ENCODE measurements at places on chromosomes 2 and 18.

DNA sequence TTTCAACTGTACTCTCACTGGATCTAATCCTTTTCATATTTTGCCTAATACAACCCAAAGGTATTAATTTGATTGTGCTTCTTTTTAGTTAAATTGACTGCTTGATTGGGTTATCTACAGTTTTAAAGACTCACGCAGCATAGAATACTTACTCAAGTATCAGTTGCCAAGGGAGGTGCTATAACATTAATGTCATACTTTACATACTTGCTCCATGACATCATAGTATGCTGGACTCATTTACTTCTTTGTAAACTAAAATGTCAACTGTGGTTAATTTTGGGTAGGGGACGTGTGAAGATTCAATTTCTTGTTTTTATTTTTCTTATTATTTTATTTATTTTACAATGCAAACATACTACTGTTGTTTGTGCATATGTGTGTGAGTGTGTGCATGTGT is 716.2 kb upstream of the VRK2 start:
- no peak for DNase-seq

DNA sequence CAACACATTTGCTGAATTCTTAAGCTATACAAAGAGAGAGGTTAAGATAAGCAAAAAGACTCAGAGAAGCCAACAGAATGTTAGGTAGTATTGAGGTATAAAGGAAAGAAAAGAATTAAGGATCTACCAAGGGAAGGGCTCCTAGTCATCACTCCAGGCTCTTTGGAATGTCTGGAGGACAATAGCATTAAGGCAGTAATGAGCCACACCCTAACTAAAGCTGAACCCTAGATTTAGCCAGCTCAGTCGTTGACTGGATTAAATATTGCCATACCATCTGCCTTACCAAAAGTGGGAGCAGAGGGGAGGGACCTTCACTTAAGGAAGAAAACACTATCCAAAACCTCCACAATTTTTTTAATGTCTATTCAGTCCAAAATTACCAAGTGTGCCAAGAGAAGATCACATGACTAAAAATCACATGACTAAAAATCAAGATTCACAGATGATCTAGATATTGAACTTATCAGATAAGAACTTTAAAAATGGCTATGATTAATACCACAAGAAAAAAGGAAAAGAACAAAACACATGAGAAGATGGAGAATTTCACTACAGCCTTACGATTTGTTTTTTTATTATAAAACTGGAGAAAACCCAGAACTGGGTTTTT is 59.7 kb downstream of the EXOC6B start:
- no peak for DNase-seq

GRCh38 chr2:19073522-19073921 is 284.9 kb downstream of the OSR1 start:
- DNase-seq, result no peak

DNA sequence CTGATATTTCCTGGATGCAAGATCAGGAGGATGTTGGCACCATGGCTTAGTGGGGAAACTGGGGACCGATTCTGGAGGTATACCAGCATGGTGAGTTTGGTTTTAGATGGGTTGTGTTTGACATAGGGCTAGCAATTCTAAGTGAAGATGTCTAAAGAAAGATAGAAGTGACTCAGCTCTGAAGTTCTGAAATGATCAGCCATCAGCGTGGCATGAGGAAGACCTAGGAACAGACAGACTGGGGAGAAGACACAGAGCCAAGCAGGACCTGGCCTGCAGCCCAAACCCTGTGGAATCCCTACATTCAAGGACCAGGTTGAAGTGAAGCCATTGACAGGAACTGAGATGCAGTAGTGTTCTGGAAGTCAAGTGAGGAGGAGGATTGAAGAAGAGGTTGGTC is 39.8 kb downstream of the HRH4 start:
- DNase-seq, result peak; percentile 34

DNA sequence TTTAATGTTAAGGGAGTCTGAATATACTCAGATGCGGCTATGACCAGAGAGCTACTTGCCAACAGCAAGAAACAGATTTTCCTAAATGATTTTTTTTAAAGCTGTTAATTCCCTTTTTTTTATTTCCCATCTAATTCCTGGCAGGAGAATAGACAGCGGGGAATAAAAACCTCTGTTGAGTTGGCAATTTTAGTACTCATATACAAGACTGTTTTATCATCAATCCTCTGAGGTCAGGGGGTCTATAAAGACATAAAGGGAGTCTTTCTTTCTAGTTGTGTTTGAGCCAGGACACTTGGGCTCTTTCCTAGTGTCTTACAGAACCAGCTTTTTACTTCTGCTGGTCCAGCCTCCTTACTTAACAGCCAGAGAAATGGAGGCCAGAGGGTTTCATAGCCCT is 29.4 kb downstream of the MAIP1 start:
- DNase-seq, result no peak

DNA sequence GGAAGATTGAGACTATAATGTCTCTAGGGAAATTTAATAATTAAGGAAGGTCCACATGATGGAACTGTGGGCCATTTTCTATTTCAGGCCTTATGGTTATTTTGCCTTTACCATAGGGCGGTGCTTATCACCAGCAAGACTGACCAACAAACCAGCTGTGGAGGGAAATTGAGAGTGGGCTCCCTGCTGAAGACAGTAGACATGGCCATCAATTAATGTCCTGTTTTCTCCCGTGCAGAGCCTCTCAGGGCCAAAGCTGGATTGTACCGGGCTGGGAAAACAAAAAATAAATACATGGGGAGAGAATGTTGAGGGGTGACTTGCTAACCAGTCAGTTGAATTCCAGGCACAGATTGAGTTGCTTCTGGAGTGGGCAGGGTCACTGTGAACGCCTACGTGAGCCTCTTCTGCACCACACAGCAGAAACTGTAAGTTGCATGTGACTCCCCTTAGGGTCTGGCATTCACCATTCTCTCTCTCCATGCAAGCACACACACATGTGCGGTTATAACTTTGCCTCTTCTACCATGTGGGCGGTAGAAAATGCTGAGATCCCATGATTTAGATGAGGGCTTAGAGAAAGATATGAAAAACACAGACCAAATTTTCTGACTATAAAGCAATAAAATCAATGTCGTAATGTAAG is 128.5 kb downstream of the COPS8 start:
- DNase-seq, result no peak

DNA sequence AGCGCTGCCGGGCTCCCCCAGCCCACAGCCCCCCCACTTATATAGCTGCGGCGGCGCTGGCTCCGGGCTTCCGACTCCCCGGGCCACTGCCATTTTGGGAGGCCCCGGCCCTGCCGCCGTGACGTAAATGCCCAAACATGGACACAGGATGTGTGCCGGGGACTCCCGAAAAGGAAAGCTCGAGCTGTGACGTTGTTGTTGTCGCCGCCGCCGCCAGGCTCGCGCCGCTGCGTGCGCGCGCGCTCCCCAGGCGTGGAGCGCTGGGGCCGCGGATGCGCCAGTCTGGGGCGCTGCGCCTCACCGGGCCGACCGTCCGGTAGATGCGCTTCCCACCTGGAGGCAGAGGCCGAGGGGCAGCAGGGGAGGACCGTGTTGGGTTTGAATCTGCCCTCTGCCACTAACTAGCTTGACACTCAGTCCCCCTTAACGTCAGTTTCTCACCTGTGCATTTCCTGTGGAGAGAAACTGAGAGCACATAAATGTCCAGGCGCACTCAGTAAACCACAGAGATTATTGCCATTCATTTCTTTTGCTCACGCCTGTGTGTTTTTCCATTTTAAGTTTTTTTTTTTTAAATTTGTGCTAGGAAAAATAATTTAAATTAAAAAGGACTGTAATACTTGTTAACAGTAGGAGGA is at the start of gene EGR4:
TSS of gene EGR4 (minus strand) at position 15 of the 638 bp plus-strand sequence. CDS start 231 bp downstream, outside the sequence.
- peak; percentile 94 for DNase-seq

DNA sequence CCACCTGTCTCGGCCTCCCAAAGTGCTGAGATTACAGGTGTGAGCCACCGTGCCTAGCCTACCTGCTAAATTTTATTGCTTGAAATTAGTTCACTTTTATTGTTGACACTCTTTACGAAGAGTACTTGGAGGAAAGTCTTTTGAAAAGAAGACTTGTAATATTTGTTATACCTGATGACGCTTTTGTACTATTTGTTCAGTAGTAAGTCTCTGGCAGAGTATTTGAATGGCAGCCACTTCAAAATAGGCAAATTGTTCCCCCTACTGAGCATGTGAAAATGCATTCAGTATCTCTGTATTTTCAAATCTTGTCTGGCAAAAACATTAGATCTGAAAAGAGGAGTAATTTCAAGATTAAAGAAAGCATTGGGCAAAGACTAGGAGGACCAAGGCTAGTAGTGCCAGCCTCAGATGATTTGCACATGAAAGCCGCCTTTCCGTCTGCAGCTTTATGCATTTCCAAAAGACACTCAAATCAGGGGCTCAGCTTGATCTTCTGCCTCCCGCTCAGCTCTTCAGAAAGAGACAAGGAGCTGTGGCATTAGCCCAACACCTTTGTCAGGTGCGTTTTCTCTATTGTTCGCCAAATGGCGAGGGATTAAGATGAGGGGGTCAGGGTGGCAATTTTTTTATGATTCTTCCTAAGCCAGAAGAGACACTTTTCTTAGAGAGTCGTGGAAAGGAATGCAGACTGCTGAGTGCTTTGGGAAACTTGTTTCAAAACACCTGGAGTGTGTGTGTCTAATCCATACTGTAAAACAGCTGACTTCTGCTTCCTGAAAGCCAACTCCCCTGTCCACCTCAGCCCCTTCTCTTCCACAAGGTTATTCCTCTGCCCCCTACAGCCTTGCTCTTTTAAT is 18.8 kb upstream of the FOXI3 start:
- no peak for DNase-seq

DNA sequence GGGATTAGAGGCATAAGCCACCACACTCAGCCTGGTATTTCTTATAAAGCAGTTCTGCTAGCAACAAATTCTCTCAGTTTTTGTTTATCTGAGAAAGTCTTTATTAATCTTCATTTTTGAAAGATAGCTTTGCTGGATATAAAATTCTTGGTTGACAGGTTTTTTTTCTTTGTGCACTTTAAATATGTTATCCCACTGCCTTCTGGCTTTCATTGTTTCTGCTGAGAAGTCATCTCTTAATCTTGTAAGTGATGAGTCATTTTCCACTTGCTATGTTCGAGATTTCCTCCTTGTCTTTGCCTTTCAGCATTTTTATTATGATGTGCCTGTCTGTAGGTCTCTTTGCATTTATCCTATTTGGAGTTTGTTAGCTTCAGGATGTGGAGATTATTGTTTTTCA is 5.9 kb upstream of the ELAC1 start:
- no peak for DNase-seq

DNA sequence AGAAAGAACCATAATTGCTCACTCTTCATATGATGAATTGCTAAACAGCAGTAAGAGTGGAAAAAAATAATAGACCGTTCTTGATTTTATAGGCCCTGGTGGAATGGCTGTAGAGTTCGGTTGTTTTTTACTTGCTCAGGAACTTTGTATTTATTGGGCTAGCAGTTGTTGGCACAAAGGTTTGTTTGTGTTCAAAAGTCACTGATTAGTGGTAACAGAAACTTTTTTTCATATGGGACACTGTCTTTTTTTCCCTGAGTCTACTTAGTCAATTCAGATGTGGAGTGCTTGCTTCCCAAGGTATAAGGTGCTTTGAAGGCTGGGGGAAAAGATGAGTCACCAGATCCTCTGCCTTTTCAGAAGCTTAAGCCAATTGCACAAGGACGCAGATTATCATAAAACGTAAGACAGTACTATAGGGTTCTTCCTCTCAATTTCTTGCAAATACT is 25.8 kb downstream of the PHLPP1 start:
- peak; percentile 53 for DNase-seq

DNA sequence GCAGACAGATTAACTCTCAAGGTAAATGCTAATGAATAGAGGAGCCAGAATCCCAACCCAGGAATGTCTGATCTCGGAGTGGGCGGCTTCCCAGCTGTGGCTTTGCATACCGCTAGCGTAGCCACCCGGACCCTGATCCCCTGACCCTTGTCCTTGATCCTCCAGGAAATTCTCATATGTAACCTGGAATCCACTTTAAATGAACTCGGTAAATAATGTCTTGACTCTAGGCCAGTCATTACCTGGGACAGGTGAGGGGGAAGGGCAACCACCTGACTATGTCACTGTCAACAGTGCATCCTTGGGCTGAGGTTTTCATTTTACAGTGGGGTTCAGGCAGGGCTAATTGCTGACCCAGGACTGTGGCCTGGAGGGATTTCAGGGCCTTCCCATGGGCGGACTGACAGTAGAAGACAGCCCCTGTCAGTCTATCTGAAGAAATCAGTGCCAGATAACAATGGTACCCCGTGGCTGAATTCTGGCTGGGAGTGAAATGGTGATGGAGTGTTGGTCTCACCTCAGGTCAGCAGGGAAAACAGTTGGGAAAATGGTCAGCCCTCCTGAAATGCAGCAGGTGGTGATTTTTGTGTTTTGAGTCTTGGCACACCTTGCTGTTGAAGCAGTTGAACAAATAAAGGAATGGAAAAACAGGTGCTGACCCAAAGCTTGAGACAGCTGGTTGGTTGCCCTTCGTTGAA is 9.6 kb downstream of the ACKR3 start:
- no peak for DNase-seq

GRCh38 chr18:67243799-67244587 is 272.5 kb downstream of the DSEL start:
- DNase-seq, result no peak

GRCh38 chr2:222320436-222321395 is 21.9 kb upstream of the PAX3 start:
- no peak for DNase-seq

DNA sequence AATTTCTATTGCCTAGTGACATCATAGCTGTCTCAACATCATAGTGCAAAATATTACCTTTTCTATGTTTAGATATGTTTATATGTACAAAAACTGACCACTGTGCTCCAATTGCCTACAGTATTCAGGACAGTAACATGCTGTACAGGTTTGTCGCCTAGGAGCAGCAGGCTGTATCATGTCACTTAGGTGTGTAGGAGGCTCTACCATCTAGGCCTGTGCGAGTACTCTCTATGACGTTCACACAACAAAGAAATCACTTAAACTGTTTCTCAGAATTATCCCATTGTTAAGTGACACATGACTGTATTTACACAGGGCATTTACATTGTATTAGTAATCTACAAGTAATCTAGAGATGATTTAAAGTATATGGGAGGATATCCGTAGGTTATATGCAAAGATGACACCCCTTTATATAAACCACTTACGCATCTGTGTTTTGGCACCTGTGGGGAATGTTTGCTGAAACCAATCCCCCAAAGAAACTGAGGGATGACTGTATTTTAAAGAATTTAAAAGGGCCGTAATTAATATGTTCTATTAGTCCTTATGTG is 24.7 kb downstream of the IL1R2 start:
- no peak for DNase-seq

Data from activated CD4-positive, alpha-beta T cell treated with anti-CD3 and anti-CD28 coated beads, Interleukin-10, Interleukin-2, amounts not matched to agents 100 ng/mL and 50 ng/mL, durations not matched to agents 16 hours and 8 hours (primary cell).